T-cell (primary cell): ENCODE measurements at places on chromosomes 11 and 22. TPM values are rescaled to one million over a fixed set of nuclear protein-coding genes. Genes with fewer than 3 reads are reported as not detected.

GRCh38 chr11:28366549-28367346, 258.6 kb downstream of the METTL15 start:
- no peak overlapping the region for H3K27ac ChIP-seq
- H3K27me3 ChIP-seq, result no peaks in the 10 kb centered on the region
- H3K4me3 ChIP-seq, result no peak overlapping the region
- DNase-seq, result no peak

- DNase-seq, result no peak
- no peaks in the 10 kb centered on the region for H3K4me1 ChIP-seq
- H3K27me3 ChIP-seq, result no peaks in the 10 kb centered on the region
- no peaks in the 10 kb centered on the region for H3K36me3 ChIP-seq
Measured at GRCh38 chr11:128227466-128227865, 359.9 kb downstream of the ETS1 start.

- peaks cover 3% of the 10 kb centered on the region for H3K4me1 ChIP-seq
- DNase-seq, result no peak
- H3K27me3 ChIP-seq, result no peaks in the 10 kb centered on the region
Measured at GRCh38 chr22:41296826-41297667, 4.3 kb upstream of the ZC3H7B start.

The OR56A4 gene
- 0.09 TPM for total RNA-seq

The CNTF gene
- 3.9 TPM for total RNA-seq
